ENCODE measurements at places on chromosomes 2 and 18. TPM values are rescaled to one million over a fixed set of nuclear protein-coding genes. Genes with fewer than 3 reads are reported as not detected.

- DNase-seq, result no peak
These were observed 35.6 kb upstream of the NDUFV2 start for GRCh38 chr18:9066817-9067306.

DNA sequence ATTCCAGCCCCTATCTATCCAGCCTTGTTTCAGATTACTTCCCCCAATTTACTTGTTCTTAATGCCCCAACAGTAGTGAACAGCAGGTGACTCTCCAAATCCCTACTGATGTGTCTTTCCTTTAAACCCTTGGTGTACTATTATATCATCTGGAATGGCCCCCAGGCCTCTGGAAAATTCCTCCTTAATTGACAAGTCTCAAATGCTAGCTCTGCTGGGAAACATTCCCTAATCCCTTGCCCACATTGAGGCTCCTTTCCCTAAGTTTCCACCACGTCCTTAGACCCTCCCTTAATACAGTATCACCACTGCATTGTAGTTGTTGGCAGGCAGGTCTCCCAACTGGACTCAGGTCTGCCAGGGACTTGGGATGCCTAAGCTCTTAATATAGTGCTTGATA, 41.0 kb downstream of the MYO3B start:
- no peak for DNase-seq

IL1A gene
- 0.17 TPM for total RNA-seq

RAMP1 gene
- total RNA-seq, result 16.4 TPM

GRCh38 chr2:1747065-1747941, 3.0 kb upstream of the PXDN start:
- no peak for DNase-seq

RBM44 gene
- total RNA-seq, result 0.17 TPM

MATN3 gene
- total RNA-seq, result 2.3 TPM

VWA3B gene
- 0.26 TPM for total RNA-seq

DNA sequence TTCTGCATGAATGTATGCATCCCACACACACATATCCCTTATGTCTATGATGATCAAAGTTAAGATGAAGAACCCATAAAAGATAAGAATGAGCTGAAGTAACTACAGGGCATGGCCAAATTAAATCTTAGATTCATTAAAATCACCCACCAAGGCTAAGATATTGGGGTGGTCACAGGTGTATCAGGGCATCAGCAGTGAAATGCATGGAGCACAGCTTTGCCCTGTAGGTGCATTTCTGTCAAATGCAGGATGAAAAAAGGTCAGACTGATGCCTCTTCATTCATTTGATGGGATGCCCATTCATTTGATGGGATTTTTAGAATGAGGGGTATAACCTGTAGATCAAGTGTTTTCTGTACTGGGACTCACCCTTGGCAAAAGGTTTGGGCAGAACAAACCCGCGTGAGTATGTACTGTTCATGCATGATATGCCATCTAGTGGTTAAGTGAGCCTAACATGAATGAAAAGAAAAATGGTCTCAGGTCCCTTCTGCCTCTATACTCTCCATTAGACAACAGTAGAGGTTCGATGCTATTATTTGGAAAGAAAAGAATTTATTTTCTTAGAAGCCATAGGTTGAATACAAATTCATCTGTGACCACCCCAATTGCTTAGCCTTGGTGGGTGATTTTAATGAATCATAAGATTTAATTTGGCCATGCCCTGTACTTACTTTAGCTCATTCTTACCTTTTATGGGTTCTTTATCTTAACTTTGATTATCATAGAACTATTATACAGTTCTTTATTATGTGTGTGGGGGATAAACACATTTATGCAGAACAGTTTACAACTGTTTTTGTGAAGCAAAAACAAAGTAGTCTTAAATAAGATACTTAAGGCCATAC, 43.2 kb upstream of the NOSTRIN start:
- peak; percentile 53 for DNase-seq

DNA sequence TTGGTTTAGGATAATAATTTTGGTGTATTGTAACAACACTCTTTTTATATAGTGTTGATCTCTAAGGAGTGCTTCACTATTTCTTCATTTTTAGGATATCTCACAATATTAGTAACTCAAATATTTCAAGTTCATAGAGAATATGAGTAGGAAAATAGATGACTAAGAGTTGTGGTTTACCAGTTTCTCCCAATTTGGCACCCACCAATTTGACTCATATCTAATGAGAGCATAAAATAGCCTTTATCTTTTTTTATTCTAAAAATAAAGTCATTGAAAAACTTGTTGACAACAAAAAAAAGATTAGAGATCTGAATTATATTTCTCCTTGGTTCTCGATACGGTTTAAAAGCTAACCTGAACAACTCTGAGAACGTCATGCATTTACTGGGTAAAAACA, 204.0 kb downstream of the PARD3B start:
- DNase-seq, result peak; percentile 85

DNA sequence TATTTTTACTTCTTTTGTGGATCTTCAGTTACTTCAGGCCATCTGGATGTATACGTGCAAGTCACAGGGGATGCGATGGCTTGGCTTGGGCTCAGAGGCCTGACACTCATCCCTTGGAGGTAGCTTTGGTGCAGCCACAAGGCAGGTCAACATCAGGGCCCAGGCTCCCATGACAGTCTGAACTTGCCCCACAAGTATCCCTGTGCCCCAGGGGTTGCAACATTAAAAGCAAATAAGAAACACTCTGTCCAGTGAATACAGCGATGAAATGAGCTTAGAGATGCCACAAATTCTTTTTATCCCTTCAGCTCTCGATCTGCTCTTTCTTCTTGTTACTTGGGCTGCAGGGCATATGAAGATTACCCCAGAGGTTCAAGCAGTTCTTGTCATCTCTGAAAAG, 13.0 kb upstream of the CXCR1 start:
- DNase-seq, result no peak

- DNase-seq, result no peak
These were observed 205.0 kb downstream of the TMX3 start for GRCh38 chr18:68509902-68510301.

GRHL1 gene
- 0.77 TPM for total RNA-seq

GRCh38 chr18:9321736-9322135, 12.8 kb upstream of the TWSG1 start:
- DNase-seq, result no peak

- DNase-seq, result peak; percentile 83
These were observed at the start of gene GYPC for GRCh38 chr2:126655500-126656430. Gene GYPC (plus strand): TSS chr2:126656158. CDS start chr2:126656264, 106 bp downstream.

DNA sequence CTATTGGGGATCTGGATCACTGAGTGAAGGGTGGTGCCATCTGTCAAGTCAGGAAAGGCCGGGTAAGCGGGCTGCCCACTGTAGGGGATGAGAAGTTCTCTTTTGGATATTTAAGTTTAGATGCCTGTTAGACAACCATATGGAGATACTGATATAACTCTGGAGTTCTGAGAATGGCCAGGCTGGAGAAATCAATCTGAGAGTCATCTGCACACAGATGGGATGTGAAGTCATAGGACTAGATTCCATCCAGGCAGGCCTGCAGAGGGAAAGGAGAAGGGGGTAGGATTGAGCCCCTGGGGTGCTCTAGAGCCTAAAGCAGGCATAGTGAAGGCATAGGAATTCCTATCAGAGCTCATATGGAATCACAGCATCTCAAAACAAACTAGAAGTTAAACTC, 30.1 kb downstream of the SPRED2 start:
- DNase-seq, result peak; percentile 37

DNA sequence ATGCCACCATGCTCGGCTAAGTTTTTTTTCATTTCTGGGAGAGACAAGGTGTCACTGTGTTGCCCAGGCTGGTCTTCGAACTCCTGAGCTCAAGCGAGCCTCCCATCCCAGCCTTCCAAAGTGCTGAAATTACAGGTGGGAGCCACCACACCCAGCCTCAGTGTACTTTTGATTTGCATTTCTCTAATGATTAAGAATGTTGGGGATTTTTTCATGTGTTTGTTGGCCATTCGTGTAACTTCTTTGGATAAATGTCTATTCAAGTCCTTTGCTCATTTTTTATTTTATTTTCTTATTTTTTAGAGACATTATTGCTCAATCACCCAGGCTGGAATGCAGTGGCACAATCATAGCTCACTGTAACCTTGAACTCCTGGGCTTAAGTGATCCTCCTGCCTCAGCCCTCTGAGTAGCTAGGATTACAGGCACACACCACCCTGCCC, 73.1 kb downstream of the TMEM185B start:
- DNase-seq, result no peak

DNA sequence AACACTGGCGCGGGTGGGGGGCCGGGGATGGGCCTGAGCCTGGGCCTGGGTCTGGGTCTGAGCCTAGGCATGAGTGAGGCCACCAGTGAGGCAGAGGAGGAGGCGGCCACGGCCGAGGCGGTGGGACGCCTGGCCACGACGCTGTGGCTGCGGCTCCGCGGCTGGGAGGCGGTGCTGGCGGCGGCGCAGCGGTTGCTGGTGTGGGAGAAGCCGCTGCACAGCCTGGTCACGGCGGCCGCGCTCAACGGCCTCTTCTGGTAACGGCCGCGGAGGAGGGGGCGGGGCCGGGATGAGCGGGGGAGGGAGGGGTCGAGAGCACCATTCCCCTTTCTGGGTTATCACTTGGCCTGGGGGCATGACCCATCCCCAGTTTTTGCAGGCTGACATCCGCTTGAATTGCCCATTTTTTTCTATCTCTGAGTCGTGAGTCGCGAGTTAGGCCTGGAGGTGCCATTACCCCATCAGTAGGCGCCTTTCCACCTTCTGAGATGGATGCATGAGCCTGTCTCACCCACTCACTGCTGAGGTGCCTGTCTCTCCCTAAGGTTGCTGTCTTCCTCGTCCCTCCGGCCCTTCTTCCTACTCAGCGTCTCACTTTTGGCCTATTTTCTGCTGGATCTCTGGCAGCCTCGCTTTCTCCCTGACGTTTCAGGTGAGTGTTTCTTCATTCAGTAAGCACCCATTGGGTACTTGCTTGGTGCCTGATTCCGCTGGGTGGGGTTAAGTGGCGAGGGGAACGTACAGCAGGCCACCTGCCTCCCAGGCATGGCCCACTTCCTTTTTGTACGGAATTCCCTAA, 501 bp downstream of the RETREG2 start:
- no peak for DNase-seq

FNDC4 gene
- total RNA-seq, result 18.3 TPM

DNA sequence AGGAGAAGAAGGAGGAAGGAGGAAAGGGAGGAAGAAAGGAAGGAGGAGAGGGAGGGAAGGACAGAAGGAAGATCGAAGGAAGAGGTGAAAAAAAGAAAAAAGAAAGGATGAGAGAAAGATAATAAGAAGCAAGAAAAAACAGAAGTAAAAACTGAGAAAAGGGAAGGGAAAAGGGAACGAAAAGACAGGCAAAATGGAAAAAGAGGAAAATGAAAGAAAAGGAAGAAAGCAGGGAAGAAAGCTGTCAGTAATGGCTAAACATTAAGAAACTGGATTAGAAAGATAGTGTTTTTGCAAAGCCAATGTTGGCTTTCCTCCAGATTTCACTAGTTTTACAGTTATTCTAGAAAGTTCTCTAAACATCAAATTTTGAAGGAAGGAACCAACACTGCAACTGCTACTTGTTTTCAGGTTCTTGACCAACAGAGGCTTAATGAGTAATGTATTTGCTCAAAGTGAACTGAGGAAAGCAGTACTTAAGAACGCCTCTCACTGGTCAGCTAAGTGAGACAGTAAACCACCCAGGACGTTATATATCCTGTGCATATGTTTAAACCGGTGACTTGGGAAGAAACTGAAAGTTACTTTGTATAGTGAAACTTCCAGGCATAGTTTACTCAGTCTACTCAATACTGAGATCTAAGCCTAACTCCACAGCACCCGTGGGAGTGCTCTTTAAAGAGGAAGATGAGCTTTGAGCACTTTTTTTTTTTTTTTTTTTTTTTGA, 286.2 kb upstream of the TRIB2 start:
- peak; percentile 43 for DNase-seq

GRCh38 chr2:237497009-237497837, 10.2 kb downstream of the MLPH start:
- DNase-seq, result no peak

PRKAG3 gene
- total RNA-seq, result 0.26 TPM

DNA sequence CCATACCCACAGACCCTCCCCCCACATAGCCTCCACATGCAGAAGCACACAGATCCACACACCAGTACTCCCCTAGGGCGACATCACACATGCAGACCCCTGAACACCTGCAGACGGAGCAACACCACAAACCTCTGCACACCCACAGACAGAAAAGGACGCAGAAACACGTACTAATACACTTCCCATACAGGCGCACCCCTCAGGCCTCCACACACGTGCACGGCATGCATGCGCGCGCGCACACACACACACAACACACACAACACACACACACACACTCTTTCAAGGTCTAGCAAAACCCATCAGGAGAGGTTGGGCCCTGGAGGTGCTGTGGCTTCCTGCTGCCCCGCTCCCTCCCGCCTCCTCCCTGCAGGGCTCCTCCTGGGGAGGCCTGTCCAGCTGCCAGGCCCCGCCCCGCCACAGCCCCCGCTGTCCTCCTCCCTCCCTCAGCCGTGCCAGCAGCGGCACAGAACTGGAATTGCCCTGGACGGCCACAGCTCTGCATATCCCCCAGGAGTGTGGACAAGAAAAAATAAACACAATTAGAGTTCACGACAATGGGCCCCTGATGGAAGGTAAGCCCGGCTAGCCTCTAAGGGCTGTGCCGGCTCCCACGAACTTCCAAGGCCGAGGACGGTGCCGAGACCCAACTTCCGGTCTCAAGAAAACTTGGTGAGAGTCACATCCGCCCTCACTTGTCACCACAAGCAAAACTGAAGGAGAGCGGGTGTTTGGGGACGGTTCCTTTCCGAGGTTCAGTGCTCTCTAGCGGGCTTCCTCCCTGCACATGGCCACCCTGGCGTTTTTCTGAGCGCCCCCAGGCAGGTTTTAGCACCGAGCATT, 6.8 kb downstream of the ZFP36L2 start:
- DNase-seq, result peak; percentile 84

SPP2 gene
- total RNA-seq, result not detected

DNA sequence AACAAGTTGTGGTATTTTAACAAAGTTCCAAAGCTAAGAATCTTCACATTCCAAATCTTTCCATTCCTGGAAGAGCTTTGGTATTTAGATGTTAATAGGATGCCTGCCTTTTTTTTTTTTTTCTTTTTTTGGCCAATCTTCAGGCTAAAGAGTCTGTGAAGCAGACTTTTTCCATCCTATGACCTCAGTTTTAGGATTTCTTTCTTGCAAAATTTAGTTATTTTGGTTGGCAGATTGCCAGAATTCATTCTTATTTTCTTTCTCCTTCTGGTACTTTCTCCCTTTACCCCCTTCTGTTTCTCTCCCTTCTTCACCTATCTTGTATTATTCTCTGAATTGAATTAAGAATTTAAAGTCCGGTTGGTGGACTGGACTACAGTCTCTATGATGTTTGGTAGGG, 217.8 kb upstream of the REV1 start:
- DNase-seq, result peak; percentile 82

WDR33 gene
- total RNA-seq, result 20.8 TPM

GRCh38 chr2:237486334-237486818, 675 bp upstream of the MLPH start:
- DNase-seq, result peak; percentile 24

DNA sequence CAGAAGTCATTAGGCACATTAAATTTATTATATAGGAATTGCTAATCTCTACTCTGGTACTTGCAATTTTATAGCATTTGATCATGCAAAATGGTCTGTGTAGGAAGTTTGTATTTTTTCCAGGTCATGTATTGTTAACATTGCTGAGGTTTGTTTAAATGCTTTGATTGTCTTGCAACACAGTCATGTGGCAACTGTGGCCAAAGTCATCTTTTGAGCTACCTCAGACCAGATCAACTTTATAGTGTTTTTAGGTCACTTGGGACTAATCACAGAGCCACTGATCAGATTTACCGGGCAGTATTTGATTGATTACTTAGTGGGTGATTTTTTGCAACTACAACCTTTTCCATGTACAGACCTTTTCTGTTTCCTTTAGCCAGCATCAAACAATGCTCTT, 3.7 kb downstream of the SERPINB5 start:
- no peak for DNase-seq

SATB2 gene
- total RNA-seq, result 13.9 TPM
